ENCODE measurements at places on chromosomes 12 and 14. TPM values are rescaled to one million over a fixed set of nuclear protein-coding genes. Genes with fewer than 3 reads are reported as not detected.

- no peaks in the 10 kb centered on the region for H3K27me3 ChIP-seq
- H3K4me3 ChIP-seq, result no peak overlapping the region
- no peak overlapping the region for H3K27ac ChIP-seq
Observed at GRCh38 chr12:19105463-19105862, 24.1 kb upstream of the PLEKHA5 start.

GRCh38 chr14:75521415-75522199 lies 662 bp upstream of the BATF start:
- H3K36me3 ChIP-seq, result no peaks in the 10 kb centered on the region
- no peaks in the 10 kb centered on the region for H3K27me3 ChIP-seq
- H3K27ac ChIP-seq, result peak overlapping the region; percentile 68

DNA sequence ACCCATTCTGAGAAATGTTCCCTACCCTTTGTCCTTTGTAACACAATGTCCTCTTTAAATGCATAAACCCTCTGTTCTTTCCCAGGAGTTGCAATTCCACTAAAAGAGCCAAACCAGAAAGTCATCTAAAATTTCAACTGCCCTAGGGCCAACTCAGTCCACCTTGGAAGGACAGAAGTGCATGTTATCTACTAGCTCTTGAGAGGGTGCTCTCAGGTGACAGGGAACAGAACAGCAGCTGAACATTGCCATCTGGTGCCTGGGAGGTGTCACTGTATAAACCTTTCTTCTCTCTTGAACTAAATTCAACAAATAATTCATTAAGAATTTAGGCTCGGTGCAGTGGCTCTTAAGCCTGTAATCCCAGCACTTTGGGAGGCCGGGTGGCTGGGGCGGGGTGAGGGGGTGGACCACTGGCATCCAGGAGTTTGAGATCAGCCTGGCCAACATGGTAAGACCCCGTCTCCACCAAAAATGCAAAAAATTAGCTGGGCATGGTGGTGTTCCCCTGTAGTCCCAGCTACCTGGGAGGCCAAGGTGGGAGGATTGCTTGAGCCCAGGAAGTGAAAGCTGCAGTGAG lies 10.3 kb upstream of the FERMT2 start:
- no peak overlapping the region for H3K27ac ChIP-seq
- H3K27me3 ChIP-seq, result no peaks in the 10 kb centered on the region
- H3K36me3 ChIP-seq, result no peaks in the 10 kb centered on the region
- H3K4me3 ChIP-seq, result no peak overlapping the region
- no peaks in the 10 kb centered on the region for H3K4me1 ChIP-seq

FAM181A gene
- total RNA-seq, result not detected

- no peak overlapping the region for H3K27ac ChIP-seq
- H3K27me3 ChIP-seq, result no peaks in the 10 kb centered on the region
- H3K4me3 ChIP-seq, result no peak overlapping the region
- no peak for DNase-seq
- H3K4me1 ChIP-seq, result peaks cover 4% of the 10 kb centered on the region
- no peaks in the 10 kb centered on the region for H3K36me3 ChIP-seq
Observed at GRCh38 chr14:68236582-68237458, 417.2 kb downstream of the RAD51B start.

DNA sequence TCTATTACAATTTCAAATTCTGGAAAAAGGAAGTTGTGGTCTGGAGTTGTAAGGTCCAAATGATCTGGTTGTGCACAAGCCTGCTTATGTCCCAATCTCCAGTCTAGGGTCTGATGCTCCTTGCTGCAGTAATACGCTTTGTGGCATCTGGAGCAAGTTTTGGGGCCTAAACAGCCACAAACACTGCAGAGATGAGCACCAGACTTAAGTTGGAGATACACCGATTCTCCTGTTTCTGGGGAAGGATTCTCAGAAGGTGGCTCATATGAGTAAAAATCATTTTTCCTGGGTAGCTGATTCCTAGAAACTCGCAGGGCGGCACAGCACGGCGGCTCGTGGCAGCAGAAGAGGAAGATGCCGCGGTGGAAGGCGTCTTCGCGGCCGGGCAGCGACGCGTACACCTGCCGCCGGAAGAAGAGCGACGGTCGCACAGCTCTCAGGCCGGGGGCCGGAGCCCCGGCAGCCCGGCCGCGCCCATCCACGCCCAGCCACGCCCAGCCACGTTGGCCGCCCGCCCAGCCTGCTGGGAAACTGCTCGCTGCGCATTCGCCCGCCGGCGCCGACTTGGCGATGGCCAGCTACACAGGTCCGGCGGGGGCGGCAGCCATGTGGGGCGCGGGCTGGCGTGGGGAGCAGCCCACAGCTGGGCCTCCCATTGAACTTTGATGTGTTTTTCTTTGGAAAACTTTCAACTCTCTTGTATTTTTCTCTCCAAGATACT lies 129.0 kb downstream of the ASCL4 start:
- no peak overlapping the region for H3K27ac ChIP-seq
- H3K27me3 ChIP-seq, result peaks cover 28% of the 10 kb centered on the region
- DNase-seq, result peak; percentile 73
- peaks cover 13% of the 10 kb centered on the region for H3K4me1 ChIP-seq
- no peaks in the 10 kb centered on the region for H3K36me3 ChIP-seq

DNA sequence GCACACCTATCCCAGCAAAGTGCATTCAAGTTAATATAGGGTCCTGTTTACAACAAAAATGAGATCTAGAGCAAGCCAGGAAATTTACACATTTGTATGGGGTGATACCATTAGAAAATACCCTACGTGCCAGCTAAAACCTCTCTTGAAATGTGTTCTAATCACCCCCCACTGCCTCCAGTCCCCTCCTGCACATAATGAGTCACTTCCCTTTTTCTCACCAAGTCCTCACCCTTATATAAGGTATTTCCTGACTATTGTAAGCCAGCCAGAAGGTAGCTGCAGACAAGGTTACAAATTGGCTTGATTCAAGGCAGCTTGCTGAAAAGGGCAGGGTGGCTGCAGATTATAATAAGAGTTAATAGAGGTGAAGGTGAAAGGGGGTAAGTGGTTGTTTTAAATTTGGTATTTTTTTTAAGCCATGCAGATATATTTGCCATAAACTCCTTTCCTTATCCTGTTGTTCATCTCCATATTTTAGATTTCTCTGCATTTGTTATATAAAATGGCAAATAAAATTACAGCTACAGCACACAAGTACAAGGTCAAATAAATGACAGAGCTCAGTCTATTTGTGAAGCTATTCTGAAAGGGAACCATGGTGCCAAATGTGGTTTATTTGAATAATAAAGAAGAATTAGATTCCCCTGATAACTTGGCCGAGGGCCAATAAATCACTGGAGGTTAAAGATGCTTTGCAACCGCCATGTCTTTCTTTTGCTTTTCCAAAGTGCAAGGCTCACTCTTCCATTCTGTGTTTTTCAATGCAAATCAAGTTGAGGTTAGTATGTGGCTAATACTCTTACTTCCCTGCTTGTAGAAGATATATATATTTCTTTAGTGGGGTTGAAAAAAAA lies 385.9 kb downstream of the EGLN3 start:
- DNase-seq, result no peak
- no peak overlapping the region for H3K4me3 ChIP-seq
- no peaks in the 10 kb centered on the region for H3K36me3 ChIP-seq
- no peaks in the 10 kb centered on the region for H3K27me3 ChIP-seq
- no peak overlapping the region for H3K27ac ChIP-seq

HELB gene
- 10.0 TPM for total RNA-seq

DNA sequence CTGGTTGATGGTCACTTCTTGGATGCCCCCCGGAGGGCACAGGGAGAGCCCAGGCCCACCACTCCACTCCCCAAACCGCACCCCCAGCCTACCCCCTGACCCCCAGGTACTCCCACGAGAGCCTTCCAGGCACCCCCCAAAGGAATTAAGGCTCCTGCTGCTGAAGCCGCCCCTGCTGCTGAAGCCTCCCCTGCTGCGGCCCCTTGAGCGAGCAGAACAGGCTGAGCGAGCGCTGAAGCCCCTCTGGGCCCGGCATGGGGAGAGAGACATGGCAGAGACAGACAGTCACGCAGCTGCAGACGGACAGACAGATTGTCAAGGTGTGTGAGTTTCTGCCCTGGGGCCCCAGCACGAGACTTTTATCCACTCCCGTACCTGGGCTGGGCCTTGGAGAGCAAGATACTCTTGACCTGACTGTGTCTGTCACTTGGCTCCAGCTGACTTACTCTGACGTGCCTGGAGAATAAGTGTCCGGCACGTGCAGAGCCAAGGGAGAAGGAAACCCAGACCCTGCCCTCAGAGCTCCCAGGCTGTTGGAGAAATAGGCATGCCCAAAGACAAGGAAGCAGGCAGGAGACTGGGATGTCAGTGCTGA lies at the start of gene KRT78:
TSS of gene KRT78 (minus strand) at position 334 of the 595 bp plus-strand sequence. CDS start at position 270, 64 bp downstream.
- no peaks in the 10 kb centered on the region for H3K4me1 ChIP-seq
- DNase-seq, result no peak
- H3K36me3 ChIP-seq, result no peaks in the 10 kb centered on the region
- no peak within 1 kb of the TSS for H3K27ac ChIP-seq
- no peak within 1 kb of the TSS for H3K4me3 ChIP-seq

BMAL2 gene
- 2.8 TPM for total RNA-seq

DNA sequence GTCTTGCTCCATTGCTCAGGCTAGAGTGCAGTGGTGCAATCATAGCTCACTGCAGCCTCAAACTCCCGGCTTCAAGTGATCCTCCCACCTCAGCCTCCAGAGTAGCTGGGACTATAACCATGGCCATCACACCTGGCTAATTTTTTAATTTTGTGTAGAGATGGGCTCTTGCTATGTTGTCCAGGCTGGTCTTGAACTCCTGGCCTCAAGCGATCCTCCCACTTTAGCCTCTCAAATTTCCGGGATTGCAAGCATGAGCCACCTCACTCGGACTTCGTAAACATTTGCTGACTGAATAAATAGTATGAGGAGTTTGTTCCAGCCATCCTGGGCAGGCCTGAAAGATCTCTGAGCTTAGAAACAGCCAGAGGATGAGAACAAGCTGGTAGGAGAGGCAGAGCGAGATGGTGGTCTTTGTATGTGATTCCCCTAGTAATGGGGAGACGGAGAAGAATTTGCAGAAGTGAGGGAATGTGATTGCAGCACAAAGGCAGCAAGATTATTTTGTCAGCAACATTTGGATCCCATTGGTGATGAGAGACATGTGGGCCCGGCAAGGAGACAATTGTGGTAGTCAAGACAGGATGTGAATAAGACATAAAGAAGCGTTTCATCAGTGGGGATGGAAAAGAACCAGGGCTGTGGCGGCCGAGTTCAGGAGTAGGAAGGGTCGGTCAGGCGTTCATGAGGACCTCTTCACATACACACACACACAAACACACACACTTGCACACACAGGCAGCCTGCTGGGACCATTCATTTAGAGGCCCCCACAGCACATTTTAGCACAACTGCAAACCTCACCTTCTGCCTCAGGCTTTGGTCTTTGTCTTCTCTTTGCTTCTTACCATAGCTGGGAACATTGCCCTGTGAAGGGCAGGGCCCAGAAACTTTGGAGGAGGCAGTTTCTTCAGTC lies 155.5 kb downstream of the ZFP36L1 start:
- H3K27ac ChIP-seq, result no peak overlapping the region
- H3K27me3 ChIP-seq, result no peaks in the 10 kb centered on the region
- H3K4me3 ChIP-seq, result no peak overlapping the region
- H3K4me1 ChIP-seq, result peaks cover 12% of the 10 kb centered on the region
- no peak for DNase-seq

DNA sequence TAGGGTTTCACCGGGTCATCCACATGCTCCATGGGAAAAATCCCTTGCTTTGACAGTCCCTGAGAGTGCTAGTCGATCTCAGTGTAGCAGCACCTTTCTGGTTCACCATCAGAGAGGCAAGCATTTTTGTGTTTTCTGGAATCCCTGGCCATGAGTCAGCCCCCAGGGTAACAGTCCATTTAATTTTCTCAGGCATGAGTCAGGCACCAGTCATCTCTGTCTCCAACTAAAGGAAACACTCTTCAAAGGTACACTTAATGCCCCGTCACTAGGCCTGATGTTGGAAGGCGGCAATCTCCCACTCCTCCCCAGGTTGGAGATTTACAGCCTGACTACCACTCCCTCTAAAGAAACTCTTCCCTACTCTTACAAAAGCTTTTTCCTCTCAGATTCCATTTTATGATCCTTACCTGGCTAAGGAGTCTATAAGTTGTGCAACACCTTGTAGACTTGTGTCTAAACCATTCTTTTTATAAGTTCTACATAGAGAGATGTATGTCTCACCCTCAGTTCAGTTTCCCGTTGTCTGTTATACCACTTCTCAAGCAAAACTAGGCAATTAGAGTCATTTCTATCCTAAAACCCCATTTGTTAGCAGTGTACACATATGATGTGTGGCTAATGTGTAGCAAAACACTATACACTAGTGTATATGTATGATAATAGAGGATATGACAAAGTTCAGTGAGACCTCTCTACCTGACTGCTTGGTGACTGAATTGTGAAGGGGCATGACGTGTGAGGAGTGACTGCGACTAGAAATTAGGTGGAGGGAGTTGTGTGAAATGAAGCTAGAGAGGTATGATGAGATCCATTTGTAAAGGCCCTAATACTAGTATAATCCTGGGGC lies 24.6 kb downstream of the TMEM19 start:
- peaks cover 9% of the 10 kb centered on the region for H3K4me1 ChIP-seq
- no peak overlapping the region for H3K4me3 ChIP-seq
- no peaks in the 10 kb centered on the region for H3K27me3 ChIP-seq
- H3K36me3 ChIP-seq, result peaks cover 13% of the 10 kb centered on the region
- H3K27ac ChIP-seq, result no peak overlapping the region

Data from B cell (primary cell).